Activated naive CD8-positive, alpha-beta T cell treated with anti-CD3 and anti-CD28 coated beads, Interleukin-2, amount 10 ng/mL, durations not matched to agents 7 days and 5 days (primary cell): ENCODE measurements at places on chromosomes 16 and 17. TPM values are rescaled to one million over a fixed set of nuclear protein-coding genes. Genes with fewer than 3 reads are reported as not detected.

DNA sequence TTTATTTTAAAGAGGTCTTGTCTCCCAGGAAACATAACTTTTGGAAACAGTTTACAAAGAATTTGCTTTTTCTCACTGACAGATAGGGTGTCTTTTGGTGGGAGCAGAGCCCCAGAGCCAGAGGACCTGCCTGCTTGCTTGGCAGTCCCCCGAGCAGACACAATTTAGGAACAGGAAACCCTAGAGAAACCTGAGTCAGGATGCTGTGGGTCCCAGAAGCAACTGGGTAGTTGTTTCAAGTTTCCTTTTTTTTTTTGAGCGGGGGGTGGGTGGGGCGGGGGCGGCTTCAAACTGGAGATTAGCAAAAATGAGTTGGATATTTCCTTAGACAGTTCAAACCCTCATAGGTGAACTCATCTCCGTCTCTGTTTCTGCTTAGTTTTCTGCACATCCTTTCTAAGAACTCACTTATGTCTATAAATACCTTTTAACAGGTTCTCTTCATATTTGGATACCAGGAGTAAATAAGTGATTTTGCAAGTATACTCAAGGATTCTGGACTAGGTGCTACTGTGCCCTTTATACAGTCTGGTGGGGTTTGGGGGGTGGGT is 135.1 kb downstream of the PRKCA start:
- DNase-seq, result no peak

CHST6 gene
- total RNA-seq, result not detected

GRCh38 chr16:80591071-80591915 is 50.5 kb downstream of the DYNLRB2 start:
- peak; percentile 51 for DNase-seq

DNA sequence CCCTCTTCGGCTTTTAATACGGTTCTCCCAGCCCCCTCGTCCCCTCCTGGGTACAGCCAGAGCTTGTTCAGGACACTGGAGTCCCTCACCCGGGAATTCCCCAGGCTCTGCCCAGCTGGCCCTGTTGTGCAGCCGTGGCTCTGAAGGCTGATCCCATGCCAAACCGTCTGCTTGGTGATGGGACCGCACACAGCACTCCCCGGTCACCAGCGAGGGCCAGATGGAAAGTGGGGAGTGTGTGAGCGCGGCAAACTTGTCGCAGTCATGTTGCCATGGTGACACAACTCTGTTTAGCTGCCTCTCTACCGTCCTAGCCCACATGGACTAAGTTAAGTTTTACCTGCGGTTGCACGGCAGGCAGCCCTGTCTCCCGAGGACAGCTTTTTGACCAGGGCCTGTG is 107.9 kb downstream of the RAP1GAP2 start:
- no peak for DNase-seq

DNA sequence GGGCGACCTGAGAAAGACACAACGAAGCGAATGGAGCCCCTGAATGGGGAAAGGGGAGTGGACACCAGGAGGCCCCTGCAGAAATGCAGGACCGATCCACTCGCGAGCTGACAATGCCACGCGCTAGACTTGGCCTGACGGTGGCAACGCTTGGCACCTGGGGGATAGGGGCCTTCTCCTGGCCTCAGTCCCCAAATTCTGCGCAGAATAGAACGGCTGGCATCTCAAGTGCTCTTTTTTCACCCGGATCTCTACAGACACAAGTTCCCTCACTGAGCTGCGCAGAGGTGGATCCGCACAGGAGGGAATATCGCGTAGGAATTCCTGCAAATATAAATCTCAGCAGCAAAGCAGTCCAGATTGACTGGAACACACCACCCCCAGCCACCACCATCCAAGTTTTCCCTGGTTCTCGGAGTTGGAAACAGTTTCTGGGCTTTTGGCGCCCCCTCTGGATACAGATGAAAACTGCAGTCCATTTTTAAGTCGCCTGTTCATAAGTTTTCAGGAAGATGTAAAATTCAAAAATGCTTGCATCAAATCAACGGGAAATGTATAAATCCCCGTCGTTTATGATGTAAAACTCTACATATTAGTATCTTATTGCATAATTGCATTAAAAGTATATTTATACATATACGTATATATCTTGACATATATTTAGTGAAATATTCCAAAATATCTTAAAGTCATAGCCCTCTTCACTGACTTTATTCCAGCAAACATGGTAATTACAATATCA is 2.3 kb upstream of the SOX9 start:
- peak; percentile 26 for DNase-seq

DNA sequence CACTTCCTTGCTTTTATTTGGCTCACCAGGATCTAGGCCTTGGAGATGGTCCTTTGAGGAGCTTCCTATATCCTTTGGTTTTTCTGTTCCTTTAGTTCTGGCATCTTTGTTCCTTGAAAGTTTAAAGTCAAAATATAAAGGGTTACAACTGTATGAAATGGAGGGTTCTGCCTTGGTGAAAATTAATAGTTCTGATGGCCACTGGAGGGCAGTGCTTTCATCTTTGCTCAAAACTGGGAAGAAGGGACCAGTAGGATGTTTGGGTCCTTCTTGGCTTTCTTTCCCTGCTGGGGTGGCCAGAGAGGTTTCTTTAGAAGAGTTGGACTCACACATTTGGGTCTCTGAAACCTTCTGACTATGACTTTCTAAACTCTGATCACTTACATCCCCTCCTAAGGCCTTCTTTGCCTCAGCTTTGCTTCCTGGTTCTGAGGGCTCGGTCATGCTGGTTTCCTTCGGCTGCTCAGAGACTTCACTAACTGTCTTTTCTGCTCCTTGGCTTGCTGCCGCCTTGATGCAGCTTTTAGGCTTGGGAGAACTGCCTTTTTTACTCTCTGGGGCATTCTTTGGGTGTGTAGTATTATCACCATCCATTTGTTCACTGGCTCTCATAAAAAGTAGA is 10.9 kb upstream of the ITGA2B start:
- no peak for DNase-seq

GRCh38 chr16:70793851-70794502 is 7.0 kb downstream of the VAC14 start:
- DNase-seq, result no peak

GRCh38 chr17:35073183-35073790 is 9.8 kb upstream of the RFFL start:
- DNase-seq, result no peak

DNA sequence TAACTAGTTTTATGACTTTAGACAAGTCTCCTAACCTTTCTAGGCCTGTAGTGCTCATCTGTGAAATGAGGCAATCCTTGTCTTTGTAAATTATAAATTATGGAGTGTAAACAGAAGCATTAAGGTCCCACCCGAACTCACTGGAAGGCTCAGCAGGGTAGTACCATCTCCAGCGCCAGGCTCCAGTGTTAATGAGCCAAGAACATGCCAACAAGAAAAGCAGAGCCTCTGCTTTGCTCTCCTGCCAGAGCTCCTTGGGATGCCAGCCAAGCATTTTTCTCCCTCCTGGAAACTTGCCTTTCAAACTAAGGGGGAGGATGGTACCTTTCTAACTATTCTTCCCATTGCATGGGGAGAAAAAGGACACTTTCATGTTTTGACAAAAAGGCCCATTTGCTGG is 14.9 kb downstream of the LIMD2 start:
- no peak for DNase-seq

- DNase-seq, result no peak
Measured at GRCh38 chr16:53872248-53873221, 168.6 kb downstream of the FTO start.

DNA sequence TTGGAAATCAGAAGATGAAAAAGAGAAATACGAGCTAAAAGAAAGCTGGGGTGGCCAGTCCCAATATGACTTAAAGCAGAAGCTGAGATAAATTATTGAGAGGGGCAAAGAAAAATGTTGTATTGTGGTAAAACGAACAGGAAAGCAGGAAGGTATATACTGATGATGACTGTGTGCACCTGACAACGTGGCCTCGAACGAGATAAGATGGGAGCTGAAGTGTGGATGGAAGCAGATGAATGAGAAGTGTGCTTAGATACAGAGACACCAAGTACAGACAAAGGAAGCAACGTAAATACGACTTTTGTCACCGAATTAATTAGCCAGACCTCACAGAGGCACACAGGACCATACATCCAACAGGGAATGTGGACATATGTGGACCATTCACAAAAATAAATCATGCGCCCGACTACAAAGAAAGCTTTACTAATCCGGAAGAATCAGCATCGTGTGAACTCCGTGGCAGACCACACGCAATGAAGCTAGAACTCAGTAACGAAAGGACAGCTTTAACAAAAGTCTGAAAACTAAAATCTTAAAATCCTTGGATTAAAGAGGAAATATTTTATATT is 218.7 kb downstream of the RPTOR start:
- DNase-seq, result no peak

DOC2A gene
- not detected for total RNA-seq

DNA sequence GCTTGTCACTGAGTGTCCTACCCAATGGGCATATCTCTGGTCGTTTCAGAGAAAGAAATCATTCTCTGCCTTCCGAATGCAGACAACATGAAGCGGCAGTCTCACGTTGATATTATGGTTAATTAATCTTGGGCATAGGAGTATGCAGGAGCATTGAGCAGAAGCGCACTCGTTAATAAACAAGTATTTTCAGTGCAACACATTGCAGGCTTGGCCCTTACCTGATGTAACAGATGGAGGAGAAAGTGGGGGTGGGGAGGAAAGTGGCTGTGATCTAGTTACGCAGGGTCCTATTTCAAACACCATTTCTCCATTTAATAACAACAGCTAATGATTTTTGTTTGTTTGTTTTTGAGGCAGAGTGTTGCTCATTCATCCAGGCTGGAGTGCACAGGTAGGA is 414.0 kb upstream of the RBFOX1 start:
- no peak for DNase-seq

DNA sequence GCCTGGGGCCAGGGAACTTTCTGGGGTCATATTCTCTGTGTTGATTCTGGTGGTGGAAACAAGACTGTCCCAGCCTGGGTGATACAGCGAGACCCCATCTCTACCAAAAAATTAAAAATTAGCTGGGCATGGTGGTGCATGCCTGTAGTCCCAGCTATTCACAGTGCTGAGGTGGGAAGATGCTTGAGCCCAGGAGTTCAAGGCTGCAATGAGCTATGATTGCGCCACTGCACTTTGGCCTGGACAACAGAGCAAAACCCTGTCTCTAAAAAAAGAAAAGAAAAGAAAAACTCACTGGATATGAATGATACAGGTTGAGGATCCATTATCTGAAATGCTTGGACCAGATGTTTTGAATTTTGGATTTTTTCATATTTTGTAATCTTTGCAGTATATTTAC is 13.6 kb downstream of the SCGB1C2 start:
- no peak for DNase-seq

DOC2B gene
- total RNA-seq, result not detected

- DNase-seq, result no peak
Measured at GRCh38 chr17:42803074-42803883, 4.6 kb downstream of the CNTD1 start.

DNA sequence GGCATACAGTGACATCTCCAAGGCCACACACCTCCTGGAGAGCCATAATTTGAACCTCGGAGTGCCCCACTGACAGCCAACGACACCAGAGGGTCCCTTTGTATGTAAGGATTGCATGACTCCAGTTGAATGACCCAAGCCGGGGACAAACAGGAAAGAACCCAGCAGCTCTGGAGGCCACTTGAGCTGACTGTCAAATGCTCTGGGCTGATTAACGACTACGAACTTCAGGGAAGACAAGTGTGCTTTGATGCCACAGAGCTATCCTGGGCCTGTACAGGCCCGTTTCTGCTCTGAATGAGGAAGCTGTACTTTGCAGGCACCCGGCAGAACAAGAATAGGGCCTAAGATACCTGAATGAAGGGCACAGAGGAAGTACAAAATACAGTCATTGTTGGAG is 404.6 kb downstream of the SLC39A11 start:
- no peak for DNase-seq

GRCh38 chr17:35147375-35147905 is at the start of gene UNC45B:
UNC45B (plus strand) TSS chr17:35147817; CDS start chr17:35148264, 447 bp downstream.
- DNase-seq, result no peak

CCL7 gene
- total RNA-seq, result not detected

GRCh38 chr17:61058066-61058465 is 341.6 kb upstream of the TBX2 start:
- no peak for DNase-seq

MLX gene
- 62.9 TPM for total RNA-seq

- no peak for DNase-seq
Measured at GRCh38 chr17:66190738-66191592, 968 bp downstream of the CEP112 start.

TUBB3 gene
- total RNA-seq, result 0.31 TPM

GRCh38 chr16:20803192-20803560 is 3.1 kb downstream of the ERI2 start:
- DNase-seq, result no peak

DNA sequence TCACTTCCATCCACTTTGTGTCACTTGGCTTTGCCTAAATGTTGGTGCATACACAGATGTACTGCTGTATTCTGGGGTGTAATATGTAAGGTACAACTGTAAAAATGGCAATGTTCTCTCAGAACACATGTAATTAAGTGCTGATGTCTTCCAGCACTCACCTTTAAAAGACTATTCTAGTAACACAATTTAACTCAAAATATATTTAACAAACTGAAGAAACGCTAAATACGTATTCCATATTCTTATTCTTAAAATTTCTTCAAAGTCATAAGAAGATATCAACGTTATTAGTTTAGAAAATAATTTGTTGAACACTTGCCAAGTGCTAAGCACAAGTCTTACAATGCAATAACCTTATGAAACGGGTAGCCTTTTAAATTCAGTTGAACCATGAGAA is 3.6 kb downstream of the CMC2 start:
- DNase-seq, result no peak

DNA sequence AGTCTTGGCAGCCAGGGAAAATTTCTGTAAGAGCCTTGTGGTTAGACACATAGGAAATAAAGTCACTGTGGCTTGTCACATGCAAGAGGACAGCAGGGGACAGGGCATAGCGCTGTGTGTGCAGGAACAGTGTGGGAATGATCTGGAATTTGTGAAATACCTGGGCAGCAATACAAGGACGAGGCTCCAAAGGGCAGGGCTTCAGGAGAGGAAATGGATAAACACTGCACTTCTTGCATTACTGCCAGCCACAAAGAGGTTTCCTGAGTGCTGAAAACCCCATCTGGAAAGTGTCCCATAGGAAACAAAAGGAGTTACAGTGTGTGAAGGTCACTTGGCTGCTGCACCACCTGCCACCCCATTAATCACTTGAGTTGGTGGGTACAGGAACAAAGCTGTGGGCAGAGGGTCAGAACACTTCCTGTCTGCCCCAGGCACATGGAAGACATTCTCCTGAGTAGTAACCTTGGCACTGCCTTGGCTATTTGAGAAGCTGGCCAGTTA is 12.1 kb upstream of the HP start:
- no peak for DNase-seq

PLA2G10 gene
- not detected for total RNA-seq

HOXB9 gene
- 0.23 TPM for total RNA-seq

DNA sequence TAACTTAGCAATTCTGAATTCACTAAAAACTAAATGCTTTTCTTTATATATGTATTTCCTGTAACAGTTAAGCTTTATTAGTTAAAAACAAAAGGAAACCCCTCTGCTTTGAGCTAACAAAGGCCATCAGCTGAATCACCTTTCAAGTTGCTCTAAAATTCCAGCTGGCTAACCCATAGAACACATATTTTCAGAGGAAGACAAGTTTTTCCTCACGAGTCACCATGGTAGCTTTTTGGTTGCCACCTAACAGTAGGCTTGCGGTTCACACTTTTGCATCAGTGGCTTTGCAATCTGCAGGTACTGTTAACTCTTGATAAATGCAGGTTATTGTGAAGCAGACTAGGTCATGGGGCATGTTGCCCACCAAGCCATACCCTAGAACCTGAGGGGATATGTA is 57.6 kb upstream of the IRX5 start:
- no peak for DNase-seq
